ENCODE measurements at places on chromosomes 13 and 19. TPM values are rescaled to one million over a fixed set of nuclear protein-coding genes. Genes with fewer than 3 reads are reported as not detected.
A peak's percentile ranks its signal among the peaks of the same experiment; 100 is the strongest.

The NLRP9 gene
- 0.68 TPM for total RNA-seq

DNA sequence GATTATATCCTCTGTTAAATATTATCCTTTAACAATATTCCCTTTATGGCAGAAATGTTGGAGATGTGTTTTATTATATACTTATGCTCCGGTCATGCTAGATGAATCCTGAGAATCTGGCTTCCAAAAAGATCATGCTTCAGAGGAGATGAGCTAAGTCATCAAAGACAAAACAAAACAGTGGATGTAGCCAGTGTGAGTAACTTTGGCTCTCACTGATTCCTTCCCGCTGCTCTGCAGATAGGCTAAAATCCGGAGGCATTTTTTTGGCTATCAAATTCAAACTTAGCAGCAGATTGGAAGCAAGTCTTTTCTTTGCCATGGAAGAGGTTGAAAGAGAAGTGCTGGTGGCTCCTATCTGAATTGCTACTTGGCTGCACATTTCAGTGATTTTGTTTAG, 295.9 kb downstream of the GPC6 start:
- no peak for DNase-seq

GRCh38 chr13:97257228-97257755, 35.2 kb downstream of the MBNL2 start:
- DNase-seq, result no peak

The GRK1 gene
- total RNA-seq, result 0.87 TPM

DNA sequence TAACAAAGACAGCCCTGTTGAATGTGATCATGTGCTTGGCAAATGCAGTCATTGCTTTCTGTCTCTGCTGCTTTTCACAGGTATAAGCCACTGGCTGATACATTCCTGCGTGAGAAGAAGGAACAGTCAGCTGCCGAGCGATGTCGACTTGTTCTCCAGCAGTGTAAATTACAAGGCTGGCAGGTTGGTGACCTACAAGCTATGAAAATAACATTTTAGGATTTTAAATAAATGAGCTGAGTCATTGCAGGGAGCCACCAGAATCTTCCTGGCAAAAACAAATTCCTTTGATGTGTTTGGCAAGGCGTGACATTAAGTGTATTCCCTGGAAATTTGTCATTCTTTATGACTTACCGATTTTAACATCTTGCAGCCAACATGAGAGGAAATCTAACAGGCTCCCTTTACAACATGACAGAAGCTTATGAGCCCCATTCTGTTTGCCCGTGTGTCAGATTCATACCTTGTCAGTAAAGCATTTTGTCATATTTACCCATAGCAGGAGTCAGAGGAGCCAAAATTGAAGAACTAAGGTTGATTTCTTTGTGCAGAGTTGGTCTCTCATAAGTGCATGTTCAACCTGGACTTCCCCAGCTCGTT, 471.4 kb downstream of the MYO16 start:
- no peak for DNase-seq

The WDR87 gene
- total RNA-seq, result 15.3 TPM

GRCh38 chr13:107450931-107451330, 764.4 kb downstream of the LIG4 start:
- no peak for DNase-seq

DNA sequence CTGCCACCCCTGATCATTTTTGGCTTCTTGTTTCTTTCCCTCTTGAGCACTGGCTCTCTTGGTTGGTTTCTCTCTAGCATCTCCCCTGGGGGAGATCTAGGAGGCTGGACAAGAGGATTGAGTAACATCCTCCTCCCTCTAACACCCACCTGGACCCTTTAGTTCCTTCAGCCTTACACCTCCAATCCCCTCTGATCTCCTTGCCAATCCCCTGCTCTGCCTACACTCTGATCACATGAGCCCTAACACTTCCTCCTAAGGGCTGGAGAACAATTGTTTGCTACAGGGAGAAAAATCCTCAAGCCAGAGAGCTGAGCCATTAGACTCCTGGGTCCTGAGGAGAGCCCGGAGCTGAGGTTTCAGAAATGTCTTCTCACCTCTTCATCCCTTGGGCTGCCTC, 65.9 kb upstream of the ADGRL1 start:
- no peak for DNase-seq

The NFIC gene
- total RNA-seq, result 113 TPM

The ANKRD27 gene
- total RNA-seq, result 54.4 TPM

The UPK1A gene
- 0.37 TPM for total RNA-seq

The ZNF555 gene
- 8.5 TPM for total RNA-seq

GRCh38 chr13:73303851-73304250, 245.0 kb downstream of the KLF5 start:
- no peak for DNase-seq

DNA sequence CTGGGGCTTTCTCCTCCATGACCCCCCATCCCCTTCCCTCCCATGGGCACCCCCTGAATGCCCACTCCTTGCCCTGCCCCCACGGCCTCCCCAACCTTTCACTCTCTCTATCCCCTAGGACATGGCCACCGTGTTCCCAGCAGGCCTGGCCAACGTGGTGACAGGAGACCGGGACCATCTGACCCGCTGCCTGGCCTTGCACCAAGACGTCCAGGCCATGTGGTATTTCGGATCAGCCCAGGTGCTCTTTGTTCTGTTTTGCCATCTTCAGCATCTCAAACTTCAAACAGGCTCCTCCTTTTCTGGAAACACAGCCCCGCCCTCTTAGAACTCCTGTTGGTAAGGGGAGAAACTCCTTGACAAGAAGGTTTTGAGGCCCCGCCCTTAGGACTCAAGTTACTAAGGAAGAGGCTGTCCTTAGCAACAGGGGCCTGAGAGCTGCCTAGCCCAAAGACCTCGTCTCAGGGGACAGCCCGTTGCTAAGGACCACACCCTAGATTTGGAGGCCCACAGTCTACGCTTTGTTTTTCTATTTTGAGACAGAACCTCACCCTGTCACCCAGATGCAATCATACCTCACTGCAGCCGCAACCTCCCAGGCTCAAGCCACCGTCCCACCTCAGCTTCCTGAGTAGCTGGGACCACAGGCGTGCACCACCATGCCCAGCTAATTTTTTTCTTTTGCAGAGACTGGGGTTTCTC, 5.1 kb upstream of the FLT3LG start:
- DNase-seq, result peak; percentile 90

GRCh38 chr13:46307554-46307953, 79.5 kb downstream of the RUBCNL start:
- no peak for DNase-seq

The COX6B2 gene
- 47.5 TPM for total RNA-seq

DNA sequence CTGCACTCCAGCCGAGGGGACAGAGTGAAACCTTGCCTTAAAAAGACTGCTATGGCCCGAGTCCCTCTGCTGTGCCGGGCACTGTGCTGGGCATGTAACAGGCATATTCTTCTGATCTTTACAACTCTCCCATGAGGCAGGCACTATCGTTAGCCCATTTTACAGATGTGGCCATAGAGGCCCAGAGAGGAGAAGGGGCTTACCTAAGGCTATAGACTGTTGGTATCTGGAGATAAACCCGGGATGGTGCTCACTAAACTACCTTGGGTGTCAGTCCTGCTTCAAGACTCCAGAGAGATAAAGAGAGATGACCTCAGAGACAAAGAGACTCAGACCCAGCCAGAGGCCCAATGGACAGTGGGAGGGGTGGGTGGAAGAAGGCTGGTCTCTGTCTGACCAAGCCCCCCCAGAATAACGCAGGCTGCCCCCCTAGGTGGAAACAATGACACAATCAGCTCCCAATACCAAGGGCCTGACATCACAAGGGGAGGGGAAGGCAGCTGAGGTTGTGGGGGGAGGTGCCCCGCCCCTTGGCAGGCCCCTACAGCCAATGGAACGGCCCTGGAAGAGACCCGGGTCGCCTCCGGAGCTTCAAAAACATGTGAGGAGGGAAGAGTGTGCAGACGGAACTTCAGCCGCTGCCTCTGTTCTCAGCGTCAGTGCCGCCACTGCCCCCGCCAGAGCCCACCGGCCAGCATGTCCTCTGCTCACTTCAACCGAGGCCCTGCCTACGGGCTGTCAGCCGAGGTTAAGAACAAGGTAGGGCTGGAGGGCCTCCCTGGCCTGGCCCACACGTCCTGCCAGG, at the start of gene CNN1:
Gene CNN1 (plus strand): TSS at position 620 of the 805 bp plus-strand sequence. CDS start 77 bp downstream, at position 697.
- DNase-seq, result peak; percentile 71

The S1PR4 gene
- total RNA-seq, result 0.39 TPM

- no peak for DNase-seq
These were observed 3.0 kb downstream of the APOC2 start for GRCh38 chr19:44948763-44949374.

GRCh38 chr13:32851083-32852069, 164.8 kb upstream of the KL start:
- DNase-seq, result no peak

The CADM4 gene
- 4.3 TPM for total RNA-seq

The FUT1 gene
- 2.0 TPM for total RNA-seq

- no peak for DNase-seq
These were observed 53.9 kb upstream of the OBI1 start for GRCh38 chr13:78712831-78713230.

DNA sequence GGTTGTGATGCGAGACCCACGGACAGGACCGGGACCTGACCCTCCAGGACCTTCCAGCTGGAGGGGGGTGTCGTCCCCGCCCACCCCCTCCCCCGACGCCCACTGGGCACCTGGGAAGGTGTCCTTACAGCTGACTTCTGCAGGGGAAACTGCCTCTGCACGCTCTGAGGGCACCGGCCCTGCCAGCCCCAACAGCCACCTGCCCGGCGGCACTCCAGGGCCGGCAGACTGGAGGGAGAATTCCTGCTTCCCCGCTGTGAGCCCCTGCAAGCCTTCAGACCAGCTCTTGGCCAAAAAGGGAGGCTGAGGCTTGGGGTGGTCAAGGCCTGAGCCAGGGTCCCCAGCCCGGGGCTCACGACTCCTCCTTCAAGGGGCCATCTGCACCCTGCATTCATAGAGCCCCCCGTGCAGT, 1.2 kb downstream of the CNN2 start:
- DNase-seq, result no peak

The SIGLECL1 gene
- total RNA-seq, result 23.8 TPM

DNA sequence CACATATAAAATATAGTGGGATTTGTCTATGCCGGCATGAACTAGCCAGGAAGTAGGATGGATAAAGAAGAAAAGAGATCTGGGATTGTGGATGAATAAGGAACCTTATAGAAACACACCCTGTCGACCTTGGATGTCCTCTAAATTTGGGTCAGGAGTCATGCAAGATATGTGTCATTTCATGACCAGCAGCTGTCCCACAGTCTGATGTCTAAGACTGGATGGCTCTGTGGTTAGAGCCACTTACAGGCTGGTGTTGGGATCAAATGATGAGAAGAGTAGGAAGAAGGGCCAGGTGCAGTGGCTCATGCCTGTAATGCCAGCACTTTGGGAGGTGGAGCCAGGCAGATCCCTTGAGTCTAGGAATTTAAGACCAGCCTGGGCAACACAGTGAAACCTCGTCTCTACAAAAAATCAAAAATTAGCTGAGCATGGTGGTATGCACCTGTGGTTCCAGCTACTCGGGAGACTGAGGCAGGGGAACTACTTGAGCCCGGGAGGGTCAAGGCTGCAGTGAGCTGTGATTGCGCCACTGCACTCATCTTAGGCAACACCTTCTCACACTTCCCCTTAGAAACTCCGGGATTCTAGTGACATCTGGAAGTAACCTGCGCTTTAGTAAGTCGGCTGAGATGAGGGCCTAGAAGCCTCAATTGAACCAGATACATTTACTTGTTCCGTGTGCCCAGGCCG, 30.8 kb downstream of the TMED1 start:
- no peak for DNase-seq

The NLRP5 gene
- total RNA-seq, result 2.8 TPM

DNA sequence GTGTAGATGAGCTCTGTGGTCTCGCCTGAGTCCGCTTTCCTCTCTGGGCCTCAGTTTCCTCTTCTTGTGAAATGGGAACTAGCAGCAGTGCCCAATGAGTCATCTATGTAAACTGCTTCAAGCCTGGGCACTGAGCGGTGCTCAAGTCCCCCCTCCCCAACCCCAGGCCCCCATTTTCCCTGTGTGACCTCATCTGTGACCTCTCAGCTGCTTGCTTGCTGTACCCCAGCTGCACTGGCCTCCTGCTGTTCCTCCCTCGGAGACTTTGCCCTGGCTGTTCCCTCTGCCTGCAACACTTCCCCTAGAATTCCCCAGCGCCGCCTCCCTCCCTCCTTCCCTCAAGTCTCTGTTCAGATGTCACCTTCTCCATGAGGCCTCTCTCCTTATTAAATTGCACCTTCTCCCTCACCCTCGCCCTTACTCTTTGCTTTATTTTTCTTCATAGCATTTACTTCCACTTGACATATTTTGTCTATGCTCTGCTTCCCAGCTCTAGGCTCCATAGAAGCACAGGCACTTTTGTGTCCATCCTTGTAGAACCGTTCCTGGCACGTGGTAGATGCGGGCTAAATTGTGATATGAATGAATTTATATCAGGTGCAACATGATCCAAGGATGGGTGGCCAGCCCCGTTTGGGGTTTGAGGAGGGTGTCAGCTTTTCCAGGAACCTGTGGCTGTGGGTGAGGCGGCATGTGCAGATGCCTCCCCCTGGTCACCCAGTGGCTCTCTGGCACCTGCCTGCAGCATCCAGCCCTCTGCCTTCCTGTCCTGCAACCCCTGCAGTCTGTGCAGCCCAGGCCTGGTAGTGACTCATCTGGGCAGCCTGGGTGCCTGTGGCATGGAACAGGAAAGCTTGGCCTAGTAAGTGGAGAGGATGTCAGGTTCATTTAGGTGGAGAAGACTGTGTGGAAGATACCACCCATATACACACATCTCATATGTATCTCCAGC, 26.3 kb downstream of the SIPA1L3 start:
- DNase-seq, result no peak

- no peak for DNase-seq
These were observed 4.0 kb downstream of the SYT5 start for GRCh38 chr19:55176076-55176475.

DNA sequence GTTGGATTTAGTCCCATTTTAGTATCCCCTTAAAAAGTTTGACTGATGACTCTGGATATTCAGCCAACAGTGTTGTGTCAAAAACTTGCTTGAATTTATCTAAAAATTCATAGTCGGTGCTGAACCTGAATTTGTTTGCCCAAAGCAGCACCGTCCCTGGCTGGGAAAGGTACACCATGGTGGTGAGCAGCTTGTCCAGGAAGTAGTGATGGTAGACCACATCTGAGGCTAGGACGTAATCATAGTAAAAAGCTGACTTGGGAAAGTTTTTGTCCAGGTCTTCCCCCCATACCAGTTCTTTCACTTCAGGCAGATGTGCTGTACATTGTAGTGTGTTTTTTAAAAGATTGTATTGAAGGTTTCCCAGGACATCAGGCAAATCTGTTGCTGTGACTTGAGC, 8.8 kb downstream of the METTL21C start:
- DNase-seq, result no peak

- DNase-seq, result no peak
These were observed 5.7 kb downstream of the FGF9 start for GRCh38 chr13:21676611-21677021.

The PTGER1 gene
- 1.5 TPM for total RNA-seq

The PGLYRP1 gene
- total RNA-seq, result not detected

DNA sequence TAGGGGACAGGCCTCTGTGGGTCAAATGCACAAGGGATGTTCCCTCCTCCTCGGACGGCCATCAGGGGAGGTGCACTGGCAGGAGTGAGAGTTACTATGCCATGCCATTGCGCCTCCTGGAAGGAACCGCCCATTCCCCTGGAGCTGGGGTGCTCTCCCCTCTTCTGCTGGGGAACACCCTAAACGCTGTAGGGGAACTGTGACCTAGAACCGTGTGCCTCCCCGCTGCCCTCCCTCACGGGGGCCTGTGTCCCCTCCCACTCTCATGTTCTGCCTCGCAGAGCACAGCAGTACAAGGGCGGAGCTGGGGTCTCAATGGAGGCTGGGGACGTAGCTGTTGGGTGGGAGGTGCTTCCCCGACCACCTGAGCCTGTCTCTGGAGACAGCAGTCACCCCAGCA, 17.2 kb upstream of the CRTC1 start:
- DNase-seq, result no peak

GRCh38 chr19:35251456-35251855, 2.7 kb downstream of the LSR start:
- DNase-seq, result no peak

The TNFRSF19 gene
- 6.2 TPM for total RNA-seq

The CXCL17 gene
- total RNA-seq, result not detected
